ENCODE measurements at places on chromosomes 5 and 9.

GRCh38 chr9:2157277-2158110 is 142.3 kb downstream of the SMARCA2 start:
- peak; percentile 73 for DNase-seq

- no peak for DNase-seq
These were observed 38.1 kb downstream of the CMYA5 start for GRCh38 chr5:79727451-79728355.

DNA sequence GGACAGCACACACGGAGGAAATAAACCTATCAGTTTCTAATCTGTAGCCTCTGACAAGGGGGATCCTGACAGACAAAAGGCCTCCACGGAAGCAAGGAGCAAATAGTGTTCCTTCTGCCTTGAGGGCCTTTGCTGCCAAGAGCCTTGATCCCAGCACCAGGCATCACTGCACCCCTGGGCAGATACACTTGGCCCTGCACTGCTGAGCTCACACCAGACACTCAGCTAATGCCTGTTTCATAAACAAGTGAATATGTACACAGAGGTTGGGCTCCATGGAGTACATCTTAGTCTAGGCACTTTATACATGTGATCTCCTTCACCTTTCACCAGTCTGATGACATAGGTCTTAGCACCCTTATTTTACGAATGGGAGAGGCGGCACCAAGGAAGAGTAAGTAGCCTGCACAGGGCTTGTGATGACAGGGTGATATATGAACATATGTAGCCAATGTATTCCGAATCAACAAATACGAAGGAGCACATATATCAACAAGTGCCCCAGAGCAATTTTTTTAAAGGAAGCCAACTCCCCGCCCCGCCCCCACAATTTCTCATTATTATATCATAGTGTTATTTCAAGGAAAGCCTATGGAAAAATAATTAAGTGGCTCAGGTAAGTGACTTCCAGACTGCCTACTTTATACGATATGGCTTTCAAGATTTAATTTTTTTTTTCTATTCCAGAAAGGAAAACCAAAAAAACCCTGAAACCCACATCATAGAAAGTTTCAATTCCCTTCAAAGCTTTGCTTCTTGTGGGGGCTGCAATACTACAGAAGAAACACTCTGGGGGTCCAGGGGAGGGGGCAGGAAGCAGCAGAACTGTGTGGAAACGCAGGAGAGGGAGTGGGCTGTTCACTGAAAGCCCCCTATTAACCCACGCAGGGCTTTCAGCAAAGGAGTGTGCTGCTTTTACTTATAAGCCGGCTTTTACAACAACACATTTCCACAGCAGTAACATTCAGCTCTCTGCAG is 32.0 kb downstream of the CDC14B start:
- DNase-seq: no peak

GRCh38 chr9:70421272-70422180 is 7.1 kb upstream of the KLF9 start:
- peak; percentile 29 for DNase-seq

GRCh38 chr5:150397782-150398721 is 14.7 kb downstream of the CD74 start:
- no peak for DNase-seq

- DNase-seq: peak; percentile 9
These were observed 1.5 kb upstream of the ANKHD1 start for GRCh38 chr5:140399979-140400729.

DNA sequence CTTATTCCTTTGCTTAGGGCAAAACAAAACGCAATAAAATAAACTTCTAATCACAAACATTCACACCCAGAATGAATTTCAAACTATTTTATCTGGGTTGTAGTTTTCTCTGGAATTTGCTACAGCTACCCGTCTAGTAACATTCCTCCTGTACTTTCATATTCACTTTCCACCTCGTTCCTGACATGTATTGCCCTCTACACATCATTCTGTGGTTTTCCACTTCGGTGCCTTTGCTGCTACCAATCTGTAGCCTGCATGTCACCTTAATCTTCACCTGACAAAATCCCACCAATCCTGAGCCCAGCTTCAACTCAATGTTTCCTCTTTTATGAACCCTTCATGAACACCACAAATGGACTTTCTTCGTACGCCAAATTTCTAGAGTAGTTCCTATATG is 694.1 kb upstream of the C9orf72 start:
- no peak for DNase-seq

DNA sequence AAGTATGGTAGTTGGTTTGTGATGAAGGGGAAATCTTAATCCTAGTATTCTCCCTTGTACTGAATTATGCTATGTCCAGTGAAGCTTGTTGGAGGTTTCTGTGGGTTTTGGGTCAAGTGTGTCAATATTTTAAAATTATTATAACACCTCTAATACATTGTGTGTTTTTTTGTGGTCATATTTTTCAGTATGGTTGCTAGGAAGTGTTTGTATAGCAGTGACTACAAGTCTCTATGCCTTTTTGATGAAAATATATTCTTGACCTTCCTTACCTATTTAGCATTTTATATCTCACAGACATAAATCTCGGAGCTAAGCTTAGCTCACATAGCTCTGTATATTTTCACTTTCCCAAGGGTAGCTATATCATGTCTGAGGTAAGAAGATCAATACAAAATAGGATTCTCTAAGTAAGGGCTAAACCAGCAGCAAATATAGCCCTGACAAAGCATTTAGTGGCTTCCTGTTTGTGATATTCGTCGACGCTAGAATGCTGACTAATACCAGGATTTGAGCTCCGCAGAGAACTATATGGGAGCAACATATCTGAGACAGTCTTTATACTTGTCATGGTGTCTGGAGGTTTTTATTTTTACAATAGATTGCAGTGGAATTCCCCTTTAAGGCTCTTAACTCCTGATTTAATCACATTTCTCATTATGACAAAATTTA is 82.3 kb downstream of the MACIR start:
- no peak for DNase-seq

- no peak for DNase-seq
These were observed 4.7 kb downstream of the ZFAND5 start for GRCh38 chr9:72360324-72360723.

GRCh38 chr5:79878721-79879336 is 112.2 kb downstream of the MTX3 start:
- peak; percentile 67 for DNase-seq

- DNase-seq: no peak
These were observed 134.3 kb upstream of the CLINT1 start for GRCh38 chr5:157993201-157993600.

GRCh38 chr9:77176106-77176505 is 1.2 kb upstream of the VPS13A start:
- DNase-seq: no peak

- no peak for DNase-seq
These were observed 24.2 kb upstream of the DEPDC1B start for GRCh38 chr5:60724126-60724525.

GRCh38 chr9:27348785-27349697 is 52.1 kb upstream of the EQTN start:
- DNase-seq: no peak

DNA sequence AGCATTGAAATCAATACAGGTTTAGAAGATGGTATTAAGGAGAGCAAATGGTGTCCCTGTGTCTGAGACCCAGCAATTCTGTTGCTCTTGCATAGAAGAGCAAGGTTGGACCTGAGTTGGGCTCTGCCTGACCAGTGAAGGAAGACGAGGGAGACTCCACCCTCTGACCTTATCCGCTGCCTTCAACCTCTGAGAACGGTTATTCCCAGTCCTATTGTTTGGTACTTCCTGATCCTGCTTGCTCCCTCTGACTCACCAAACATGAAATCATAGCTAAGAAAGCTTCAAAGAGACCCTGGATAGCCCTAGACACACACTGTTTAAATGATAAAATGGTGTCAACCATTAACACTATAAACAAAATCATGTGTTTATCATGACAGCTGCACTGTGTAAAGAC is 218.5 kb downstream of the PLK2 start:
- no peak for DNase-seq

- no peak for DNase-seq
These were observed 187.5 kb downstream of the ICE1 start for GRCh38 chr5:5609935-5610334.

DNA sequence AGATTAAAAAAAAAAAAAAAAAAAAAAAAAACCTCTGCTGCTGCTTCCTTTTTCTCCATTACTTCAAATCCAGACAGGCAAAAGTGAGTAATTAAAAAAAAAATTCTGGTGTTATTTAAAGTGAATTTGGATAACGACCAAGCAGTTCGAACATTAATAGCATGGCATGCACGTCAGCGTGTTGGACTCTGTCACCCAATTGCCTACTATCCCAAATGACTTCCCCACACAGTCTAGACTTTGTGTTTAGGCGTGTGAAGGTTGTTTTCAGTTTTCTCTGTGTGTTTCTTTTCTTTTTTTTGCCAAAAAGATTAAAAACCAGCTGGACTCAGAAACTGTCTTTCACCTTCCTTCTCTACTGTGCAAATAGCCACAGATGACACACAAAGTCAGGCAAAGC is 321.4 kb downstream of the MSX2 start:
- no peak for DNase-seq

- no peak for DNase-seq
These were observed 359.2 kb upstream of the ACTBL2 start for GRCh38 chr5:57841676-57842363.

DNA sequence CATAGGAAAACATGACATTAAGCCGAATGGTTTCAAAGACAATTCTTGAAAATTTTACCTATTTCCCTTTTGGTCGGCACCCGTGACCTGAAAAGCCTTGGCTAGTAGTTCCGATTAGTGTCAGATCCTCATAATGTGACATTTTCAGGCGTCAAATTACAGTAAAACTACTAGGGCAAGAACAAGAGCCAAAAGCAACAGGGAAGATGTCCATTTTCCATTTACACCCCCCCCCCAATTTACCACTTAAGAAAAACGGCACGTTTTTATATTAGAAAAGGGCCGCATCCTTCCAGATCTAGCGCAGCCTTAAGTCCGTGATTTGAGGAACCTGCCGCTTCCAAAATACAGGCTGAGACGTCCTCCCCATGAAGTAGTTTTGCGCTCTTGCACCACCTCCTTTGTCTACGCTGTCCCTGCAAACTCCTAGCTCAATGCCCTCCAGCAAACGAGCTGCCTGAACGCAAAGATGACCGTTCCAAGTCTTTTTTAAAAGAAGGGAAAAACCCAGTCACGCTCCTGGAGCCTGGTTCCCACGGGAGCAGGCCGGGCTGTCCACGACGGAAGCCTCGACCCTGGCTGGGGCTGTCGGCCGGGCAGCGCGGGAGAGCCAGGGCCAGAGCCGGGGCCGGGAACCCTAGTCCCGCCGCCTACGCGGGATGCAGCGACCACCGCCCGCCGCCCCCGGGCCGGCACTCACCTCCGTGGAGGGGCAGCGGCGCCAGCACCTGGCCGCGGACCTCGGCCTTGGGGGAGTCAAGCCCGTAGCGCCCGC is 616 bp downstream of the RNF130 start:
- peak; percentile 15 for DNase-seq

GRCh38 chr5:147454996-147455677 is 54.7 kb downstream of the DPYSL3 start:
- DNase-seq: no peak

DNA sequence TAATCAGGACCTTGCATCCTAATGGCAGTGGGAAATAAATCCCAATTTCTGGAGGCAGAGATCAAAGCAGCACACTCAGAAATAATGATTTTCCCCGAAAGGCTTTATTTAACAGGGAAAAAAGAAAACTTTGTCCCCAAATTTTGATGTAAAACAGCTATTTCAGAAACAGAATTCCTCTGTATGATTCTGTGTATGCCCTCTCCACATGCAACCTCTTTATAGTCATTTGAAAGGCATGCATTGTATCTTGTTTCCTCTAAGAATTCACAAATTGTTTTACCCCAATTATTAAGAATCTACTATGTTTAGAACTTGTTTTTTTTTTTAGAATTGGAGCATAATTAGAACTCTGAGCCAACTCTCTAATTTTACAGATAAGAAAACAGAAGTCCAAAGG is 2.7 kb upstream of the PTAR1 start:
- DNase-seq: no peak

DNA sequence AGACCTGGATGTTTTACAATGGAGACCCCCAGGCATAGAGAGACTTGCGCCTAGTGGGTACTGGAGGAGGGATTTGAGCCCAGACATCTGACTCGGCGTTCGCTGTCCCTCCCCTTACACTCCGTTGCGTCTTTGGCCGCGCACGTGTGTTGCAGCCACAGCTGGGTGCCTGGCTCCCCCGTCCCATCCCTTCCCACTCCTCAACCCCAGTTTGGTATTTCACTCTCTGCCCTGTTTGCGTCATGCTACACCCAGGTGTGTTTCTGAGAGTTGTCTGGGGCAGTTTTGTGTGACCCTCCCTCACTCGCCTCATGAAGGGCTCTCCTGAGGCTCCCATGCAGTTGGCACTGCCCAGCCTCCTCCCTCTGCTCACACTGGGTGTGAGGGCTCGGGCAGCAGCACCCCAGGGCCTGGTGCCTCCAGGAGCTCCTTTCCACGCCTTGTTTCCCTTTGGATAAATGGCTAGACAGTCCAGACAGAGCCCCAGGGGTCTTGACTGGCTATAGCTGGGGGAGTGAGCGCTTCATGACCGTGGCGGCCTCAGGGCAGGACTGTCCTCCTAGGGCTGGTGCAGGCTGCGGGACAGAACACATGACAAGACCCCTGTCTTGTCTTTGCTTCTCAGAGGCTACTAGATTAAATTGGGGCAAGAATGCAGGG is 13.6 kb downstream of the TCF7 start:
- DNase-seq: peak; percentile 59

GRCh38 chr5:159962214-159962613 is 45.9 kb downstream of the ADRA1B start:
- DNase-seq: no peak

DNA sequence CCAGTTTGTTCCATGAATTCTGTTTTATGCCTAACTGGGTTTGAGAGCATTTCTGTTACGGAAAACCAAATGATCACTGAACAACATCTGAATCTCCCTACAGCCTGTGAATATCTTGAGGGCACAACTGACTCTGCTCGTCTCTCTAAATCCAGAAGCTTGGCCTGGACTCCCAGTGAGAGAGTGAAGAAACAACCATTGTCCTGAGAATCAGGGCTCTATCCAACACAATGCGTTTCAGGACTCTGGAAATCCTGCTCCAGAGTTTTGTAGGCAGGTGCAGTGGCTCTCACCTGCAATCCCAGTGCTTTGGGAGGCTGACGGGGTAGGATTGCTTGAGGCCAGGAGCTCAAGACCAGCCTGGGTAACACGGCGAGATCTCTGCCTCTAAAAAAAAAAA is 7.8 kb upstream of the MVB12B start:
- DNase-seq: no peak

DNA sequence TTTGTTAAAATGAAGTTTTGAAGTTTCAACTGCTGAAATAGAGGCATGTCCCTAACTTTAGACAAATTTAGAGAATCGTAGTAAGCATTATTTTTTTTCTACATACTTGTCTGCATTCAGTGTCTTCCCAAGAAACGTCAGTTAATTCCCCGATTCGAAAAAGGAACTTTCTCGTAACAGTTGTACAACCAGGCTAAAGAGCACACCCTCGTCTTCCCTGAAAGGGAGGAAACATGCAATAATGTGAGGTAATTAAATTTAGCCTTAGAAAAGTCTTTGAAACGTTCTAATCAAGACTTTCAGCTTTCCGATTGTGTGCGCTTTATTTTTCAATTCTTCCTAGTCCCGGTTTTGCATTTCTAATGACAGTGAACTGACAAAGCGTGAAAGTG is 374 bp upstream of the SLC1A3 start:
- DNase-seq: no peak
